ENCODE measurements at places on chromosomes 5 and 9. TPM values are rescaled to one million over a fixed set of nuclear protein-coding genes. Genes with fewer than 3 reads are reported as not detected.

The FBXL7 gene
- total RNA-seq: 25.7 TPM

The MOB3B gene
- 9.6 TPM for total RNA-seq

The SPEF2 gene
- 4.6 TPM for total RNA-seq

The SPATA31C2 gene
- total RNA-seq: not detected

The CDKN2B gene
- 9.9 TPM for total RNA-seq

The DRD1 gene
- total RNA-seq: not detected

The RLN2 gene
- not detected for total RNA-seq

The PCDHA6 gene
- 0.69 TPM for total RNA-seq

Data from esophagus muscularis mucosa (tissue), 4 donors.